SK-N-SH treated with all-trans-retinoic acid at 6 μM for 48 hours (cell line): ENCODE measurements at places on chromosomes 7 and 10.
A peak's percentile ranks its signal among the peaks of the same experiment; 100 is the strongest.

GRCh38 chr10:102831322-102832071 lies 5.7 kb downstream of the CYP17A1 start:
- no peak for ATAC-seq

GRCh38 chr10:110022716-110023504 lies 15.1 kb downstream of the ADD3 start:
- ATAC-seq = no peak

- no peak; the same call in 2 of the 3 replicates for ATAC-seq
Measured at GRCh38 chr7:147911201-147911601, 679.4 kb upstream of the C7orf33 start.

- ATAC-seq = no peak
Measured at GRCh38 chr10:49520122-49520775, 18.7 kb downstream of the ERCC6 start.

- no peak for ATAC-seq
Measured at GRCh38 chr7:575425-576366, 56.0 kb upstream of the PDGFA start.

DNA sequence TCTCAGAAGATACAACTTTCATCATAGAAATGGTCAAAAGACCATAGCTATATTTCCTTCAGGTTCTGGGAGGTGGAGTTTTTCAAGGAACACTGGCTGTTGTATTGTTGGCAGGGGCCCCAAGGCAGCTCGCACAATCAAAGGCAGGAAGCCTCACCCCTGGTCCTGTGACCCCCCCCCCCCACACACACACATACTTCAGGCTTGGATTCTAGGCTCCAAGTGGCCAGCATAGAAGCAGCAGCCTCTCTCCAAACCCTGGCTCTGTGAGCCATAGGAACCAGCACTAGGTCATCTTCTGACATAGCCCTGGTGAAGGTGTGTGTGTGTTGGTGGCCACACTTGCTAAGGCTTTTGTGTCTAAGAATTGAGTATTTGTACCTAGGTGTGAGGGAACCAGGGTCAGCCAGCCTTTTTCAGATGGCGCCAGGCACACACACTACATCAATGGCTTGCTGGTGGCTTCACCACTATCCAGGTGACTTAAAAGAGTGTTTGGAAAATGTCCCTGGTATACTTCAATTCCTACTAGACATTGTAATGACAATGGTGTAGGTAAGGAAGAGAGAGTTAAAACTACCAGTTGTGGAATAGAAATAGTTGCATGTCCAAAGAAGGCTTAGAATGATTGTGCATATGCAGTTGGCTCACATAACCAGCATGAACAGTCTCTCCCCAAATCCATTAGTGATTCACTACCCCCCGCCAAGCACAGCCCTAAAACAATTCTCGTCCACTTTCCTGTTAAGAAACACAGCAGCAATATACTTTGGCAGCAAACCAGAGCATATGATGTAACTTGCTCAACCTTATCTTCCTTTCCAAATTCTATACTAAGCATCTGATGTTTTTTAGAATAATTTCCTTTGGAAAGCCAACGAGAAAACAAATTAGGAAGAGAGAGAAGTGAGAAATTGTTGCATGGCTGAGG lies 91.3 kb downstream of the AVL9 start:
- peak; percentile 54; the same call in 2 of the 3 replicates for ATAC-seq

GRCh38 chr7:69941077-69941651 lies 342.9 kb downstream of the AUTS2 start:
- ATAC-seq = no peak

DNA sequence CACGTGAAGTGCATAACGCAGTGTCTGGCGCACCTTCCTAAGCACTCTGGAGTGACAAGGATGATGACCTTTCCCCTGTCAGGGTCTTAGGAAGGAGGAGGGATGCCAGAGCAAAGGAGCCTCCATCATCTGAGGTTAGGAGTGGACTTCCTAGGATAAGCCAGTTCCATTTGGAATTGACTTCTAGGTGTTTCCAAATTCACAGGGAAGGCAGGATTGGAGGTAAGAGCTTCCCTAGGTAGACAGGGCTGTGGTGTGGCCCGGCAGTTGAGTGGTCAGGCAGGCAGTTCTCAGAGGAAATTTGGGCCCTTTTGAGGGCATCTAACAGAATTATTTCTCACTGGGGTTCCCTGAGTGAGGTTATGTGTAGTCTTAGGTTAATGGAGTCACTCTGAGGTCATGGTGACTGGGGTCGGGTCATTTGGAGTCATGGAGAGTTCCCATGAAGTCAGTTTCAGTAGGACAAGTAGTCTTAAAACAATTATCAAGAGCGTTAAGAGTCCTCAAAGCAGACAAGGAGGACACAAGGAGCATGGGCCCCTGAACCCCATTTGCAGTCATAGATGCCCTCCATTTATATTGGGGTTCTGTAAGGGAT lies 8.2 kb downstream of the PPIF start:
- ATAC-seq = no peak

- ATAC-seq = peak; percentile 51
Measured at GRCh38 chr7:77538281-77539212, 1.5 kb downstream of the PTPN12 start.

DNA sequence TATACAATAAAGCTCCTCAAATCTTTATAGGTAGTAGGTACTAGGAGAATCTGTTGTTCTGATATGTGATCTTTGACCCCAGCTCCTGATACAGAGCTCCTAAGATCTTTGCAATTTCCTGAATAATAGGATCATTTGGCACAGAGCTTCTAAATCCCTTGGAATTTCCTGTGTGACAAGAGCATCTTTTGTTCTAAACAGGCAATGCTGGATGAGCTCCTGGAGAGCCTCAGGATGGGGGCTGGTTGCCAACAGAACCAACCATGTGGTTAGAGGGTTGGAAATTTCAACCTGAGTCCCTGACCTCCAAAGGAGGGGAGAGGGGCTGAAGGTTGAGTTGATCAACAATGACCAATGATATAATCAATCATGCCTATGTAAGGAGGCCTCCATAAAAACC lies 629.0 kb downstream of the CCSER2 start:
- ATAC-seq = no peak

GRCh38 chr7:107029061-107029763 lies 15.3 kb upstream of the PRKAR2B start:
- ATAC-seq = peak; percentile 69

- ATAC-seq = no peak
Measured at GRCh38 chr10:13823096-13823708, 236.4 kb downstream of the PRPF18 start.

GRCh38 chr10:88270061-88270808 lies 312.9 kb downstream of the RNLS start:
- no peak; the same call in 2 of the 3 replicates for ATAC-seq

DNA sequence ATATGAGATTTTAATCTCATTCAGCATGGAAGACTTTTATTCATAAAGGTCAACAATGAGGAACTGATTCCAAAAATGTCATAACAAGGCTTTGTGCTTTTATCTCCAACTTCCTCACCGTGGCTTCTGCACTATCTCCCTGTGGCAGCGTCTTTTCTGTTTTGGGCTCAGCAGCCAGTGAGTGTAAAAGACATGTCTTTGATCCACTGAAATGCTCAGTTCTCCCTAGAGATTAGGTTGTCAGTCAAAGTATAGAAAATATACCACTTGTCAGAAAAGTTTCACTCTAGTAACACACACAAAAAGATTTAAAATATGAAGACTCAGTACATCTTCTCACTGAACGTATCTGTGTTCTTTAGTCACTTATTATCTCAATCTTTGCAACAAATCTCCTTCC lies 901.8 kb upstream of the ZWINT start:
- no peak for ATAC-seq
